ENCODE measurements at places on chromosomes 2 and 18. TPM values are rescaled to one million over a fixed set of nuclear protein-coding genes. Genes with fewer than 3 reads are reported as not detected.

The SMCHD1 gene
- 14.3 TPM for total RNA-seq

The MAP2 gene
- total RNA-seq: 0.82 TPM

The G6PC2 gene
- total RNA-seq: not detected

The IL36B gene
- 0.09 TPM for total RNA-seq

The CNGA3 gene
- total RNA-seq: not detected

The FOXD4L1 gene
- total RNA-seq: 0.40 TPM

The CXCR1 gene
- not detected for total RNA-seq

The BCL2L11 gene
- 9.9 TPM for total RNA-seq

The DOK6 gene
- total RNA-seq: not detected
